Stimulated activated CD8-positive, alpha-beta memory T cell treated with anti-CD3 and anti-CD28 coated beads, Interleukin-15, amount 100 ng/mL, for 4 hours (primary cell): ENCODE measurements at places on chromosomes 6 and 20.

GRCh38 chr6:15400572-15401004, 154.7 kb downstream of the JARID2 start:
- no peak for DNase-seq

- no peak for DNase-seq
Measured at GRCh38 chr6:154933181-154933827, 61.8 kb upstream of the TIAM2 start.

DNA sequence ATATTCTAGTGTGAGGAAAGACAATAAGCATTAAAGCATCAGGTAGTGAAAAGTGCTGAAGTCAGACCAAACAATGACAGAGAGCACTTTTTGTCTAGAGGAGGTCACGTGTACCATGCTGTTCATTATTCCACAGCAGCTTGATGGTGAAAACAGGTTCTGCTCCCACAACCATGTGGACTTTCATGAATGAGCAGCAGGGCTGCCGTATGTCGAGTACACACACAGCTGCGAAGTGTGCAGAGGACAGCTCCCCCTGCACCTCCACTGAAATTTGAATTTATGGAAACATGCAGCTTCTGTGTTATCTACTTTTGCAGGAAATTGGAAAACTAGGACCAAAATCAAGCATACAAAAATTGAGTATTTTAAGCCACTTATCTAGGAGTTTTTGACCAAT, 85.3 kb downstream of the MAP7 start:
- no peak for DNase-seq

DNA sequence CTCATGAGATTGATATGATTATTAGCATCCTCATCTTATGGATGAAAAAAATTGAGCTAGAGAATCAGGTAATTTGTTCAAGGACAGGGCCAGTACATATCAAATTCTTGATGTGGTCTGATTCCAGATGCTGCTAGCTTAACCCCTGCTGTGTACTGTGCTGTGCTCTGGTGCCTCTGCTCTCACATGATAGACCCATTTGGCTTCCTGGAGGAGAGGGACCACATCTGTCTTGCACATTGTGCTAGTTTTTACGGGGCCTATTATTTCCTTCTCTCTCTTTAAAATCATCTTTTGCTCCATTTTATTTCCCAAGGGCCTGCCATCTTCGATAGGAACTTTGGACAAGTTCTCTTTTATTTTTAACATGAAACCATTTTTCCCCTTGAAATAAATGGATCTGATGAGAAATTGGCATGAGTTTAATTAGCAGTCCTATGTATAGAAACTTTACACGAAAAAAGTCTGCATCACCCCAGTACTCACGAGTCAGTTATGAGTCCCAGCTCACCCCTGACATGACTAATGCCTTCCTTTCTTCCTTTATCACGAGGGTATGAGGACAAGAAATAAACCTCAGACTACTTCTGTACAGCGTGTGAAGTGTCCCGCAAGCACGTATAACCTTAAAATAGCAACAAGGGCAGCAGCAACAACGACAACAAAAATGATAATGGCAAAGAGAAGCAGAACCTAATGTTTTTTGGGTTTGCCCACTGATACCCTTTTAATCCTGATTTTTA, 26.5 kb downstream of the CD109 start:
- DNase-seq = no peak

- no peak for DNase-seq
Measured at GRCh38 chr6:135506270-135506997, 8.9 kb upstream of the AHI1 start.

DNA sequence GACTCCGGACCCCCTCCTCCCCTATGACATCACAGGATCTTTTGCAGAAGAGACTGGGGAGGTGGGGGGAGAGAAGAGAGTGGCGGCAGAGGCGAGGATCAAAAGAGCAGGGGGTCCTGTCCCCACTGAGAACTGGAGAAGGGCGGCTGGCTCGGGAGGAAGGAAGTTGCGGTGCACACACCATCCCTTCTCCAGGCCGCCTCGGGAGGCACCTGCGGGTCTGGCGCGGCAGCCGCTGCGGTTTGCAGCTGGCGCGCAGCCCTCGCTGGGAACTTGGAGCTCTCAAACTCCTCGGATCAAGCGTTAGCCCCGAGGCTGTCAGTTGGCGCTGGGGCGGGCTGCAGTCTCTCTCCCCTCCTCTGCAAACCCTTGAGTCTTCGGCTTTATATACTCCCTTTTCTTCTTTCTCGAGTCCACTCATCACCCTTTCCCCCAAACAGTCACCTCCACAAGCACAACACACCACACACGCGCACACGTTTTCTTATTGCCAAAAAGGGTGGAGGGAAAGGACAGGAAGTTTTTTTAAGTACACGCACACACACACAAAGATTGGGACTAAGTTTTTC, 180.7 kb downstream of the TBXT start:
- DNase-seq = no peak
